ENCODE measurements at places on chromosomes 5 and 9.

GRCh38 chr5:133807348-133807747, 161.1 kb downstream of the C5orf15 start:
- DNase-seq = no peak

DNA sequence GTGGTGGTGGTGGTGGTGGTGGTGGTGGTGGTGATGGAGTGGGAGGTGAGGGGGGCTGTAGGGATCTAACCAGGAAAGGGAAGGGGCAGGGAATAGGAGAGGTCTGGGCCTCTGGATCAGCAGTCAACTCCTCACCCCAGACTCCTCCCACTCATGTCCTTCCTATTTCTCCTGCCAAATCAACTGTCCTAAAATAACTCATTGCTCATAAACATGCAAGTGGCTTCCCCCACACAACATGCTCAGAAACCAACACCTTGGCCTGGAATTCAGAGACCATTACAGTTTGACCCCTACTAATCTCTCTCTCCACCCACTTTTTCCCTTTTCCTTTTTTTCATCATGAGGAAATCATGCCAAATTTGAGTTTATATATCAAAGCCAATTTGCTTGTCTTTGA, 8.4 kb upstream of the FSD1L start:
- DNase-seq = no peak

DNA sequence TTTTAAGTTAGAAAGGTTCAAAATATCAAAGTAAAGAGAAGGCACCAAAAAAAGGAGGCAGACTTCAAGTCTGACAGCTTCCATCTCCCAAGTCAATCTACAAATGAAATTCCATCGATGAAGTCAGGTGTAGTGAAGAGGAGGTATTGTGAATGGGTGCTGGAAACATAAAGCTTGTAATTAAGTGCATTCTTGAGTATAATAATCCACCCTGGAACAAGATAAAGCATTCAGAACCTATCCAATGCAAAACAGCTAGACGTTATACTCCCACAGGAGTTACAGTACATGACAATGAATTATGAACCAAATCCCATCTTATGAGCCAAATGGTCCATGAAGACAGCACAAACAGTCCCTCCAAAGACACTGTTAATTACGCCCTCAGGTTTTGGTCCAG, 22.3 kb downstream of the BNC2 start:
- no peak for DNase-seq

- no peak for DNase-seq
Measured at GRCh38 chr9:78292026-78292425, 4.9 kb upstream of the PSAT1 start.

DNA sequence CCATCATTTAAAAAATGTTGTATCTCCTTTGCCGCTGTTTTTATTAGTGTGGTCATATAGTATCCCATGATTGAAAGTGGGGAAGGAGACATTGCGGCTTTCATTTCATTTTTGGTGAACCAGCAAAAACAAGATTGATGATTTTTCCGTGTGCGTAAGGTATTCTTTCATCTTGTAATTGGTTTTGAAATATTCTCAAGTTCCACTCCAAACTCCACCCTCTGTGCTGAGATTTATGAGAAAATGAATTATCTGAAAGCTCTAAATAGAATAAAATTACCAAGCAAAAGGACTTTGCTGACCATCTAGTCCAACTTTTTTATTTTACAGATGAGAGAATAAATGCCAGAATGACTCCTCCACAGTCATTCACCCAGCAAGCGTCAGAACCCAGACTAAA, 103.1 kb upstream of the MPDZ start:
- DNase-seq = no peak
